ENCODE measurements at places on chromosomes 3 and 15.
A peak's percentile ranks its signal among the peaks of the same experiment; 100 is the strongest.

DNA sequence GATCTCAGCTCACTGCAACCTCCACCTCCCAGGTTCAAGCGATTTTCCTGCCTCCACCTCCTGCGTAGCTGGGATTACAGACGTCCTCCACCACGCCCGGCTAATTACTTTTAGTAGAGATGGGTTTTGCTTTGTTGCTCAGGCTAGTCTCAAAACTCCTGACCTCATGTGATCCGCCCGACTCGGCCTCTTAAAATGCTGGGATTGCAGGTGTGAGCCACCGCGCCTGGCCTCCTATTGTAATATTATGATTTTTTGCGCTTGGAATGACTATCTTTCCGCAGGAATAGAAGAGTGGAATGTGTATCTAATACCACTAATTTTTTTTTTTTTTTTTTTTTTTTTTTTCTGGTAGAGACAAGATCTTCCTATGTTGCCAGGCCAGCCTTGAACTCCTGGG is 1.8 kb downstream of the ARL8B start:
- DNase-seq: no peak

DNA sequence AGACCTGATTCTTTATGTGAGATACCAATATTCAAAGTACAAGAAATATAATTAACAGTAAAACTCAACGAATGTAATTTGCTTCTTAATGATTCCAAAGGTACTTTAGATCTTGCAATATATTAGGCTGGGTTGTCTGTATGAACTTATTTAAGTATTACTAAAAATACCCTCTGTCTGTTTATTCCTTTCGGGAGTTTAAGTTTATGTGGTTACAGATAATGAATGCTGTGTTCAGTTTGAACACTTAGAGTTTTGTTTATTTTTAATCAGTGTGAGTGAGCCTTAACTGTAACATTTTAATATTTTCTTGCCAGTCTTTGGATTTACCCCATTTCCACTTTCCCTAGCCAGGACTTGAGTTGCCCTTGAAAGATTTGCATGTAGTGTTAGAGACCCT is 3.5 kb downstream of the PDE8A start:
- no peak for DNase-seq

GRCh38 chr3:183038221-183038620 is 57.9 kb upstream of the DCUN1D1 start:
- no peak for DNase-seq

- peak; percentile 61 for DNase-seq
Measured at GRCh38 chr15:69576035-69576526, 123.5 kb downstream of the RPLP1 start.

GRCh38 chr3:38167591-38167990 is 2.3 kb downstream of the OXSR1 start:
- DNase-seq: no peak

DNA sequence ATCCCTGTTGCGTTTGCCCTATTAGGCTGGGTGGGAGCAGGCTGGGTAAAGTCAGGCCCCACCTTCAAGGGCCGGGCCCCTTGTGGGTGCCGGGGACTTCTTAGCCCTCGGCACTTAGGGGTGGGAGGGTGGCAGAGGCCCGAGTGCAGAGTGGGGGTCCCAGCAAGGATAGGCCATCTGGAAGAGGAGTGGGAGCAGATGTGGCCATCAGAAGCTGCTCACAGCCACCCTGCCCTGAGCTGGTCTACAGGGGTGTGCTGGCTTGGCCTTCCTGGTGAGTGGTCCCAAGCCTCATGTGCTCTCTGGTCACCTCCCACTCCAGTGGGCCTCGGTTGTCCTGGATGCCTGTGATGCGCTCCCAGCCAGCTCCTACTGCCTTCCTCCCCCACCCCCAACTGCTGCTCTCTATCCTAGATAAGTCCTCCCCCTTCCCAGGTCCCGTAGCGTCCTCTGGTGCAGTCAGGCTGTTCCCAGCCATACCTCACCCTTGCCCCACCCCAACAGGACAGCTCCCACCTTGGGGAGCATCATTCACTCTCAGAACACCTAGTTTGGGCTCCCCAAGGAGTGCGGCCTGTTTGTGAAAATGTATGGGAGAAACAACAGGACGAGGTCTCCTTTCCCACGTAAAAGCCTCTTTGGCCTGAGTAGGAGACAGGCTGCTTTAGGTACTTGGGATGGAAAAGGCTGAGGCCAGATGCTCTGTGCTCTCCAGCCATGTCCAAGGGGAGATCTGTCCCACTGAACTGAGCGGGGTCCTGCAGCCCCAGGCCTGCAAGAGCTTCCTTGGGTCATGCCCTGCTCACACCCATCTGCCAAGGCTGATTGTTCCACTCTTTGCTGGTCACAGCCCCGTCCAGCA is 24.9 kb upstream of the PLXNA1 start:
- DNase-seq: no peak

All from stimulated activated CD4-positive, alpha-beta T cell treated with anti-CD3 and anti-CD28 coated beads, TNF-alpha, amount 100 ng/mL, for 1 hour (primary cell).